NCI-H1048 (cell line): ENCODE measurements at places on chromosomes 4 and X.

- DNase-seq = no peak
Measured at GRCh38 chrX:136015016-136015415, 29.8 kb downstream of the SLC9A6 start.

DNA sequence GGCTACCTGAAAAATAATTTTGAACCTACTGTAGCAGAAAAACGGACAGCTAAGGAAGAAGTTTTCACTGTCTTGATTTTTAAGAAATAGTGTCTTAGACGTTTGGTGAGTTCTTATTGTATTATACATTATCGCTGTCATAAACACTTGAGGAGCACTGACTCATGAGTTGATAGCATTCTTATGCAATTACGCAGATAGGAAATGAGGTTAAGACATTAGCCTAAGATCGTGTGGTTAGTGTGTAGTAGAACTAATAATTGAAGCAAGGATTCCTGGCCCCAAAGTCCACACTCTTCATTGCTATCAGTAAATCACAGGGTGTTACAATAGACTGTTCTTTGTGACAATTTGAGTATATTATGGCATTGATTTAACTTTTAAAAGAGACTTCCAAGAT, 238.1 kb downstream of the ARAP2 start:
- no peak for DNase-seq

GRCh38 chr4:24330573-24330972, 253.8 kb downstream of the DHX15 start:
- no peak for DNase-seq

GRCh38 chr4:10736895-10737294, 52.3 kb upstream of the CLNK start:
- no peak for DNase-seq

DNA sequence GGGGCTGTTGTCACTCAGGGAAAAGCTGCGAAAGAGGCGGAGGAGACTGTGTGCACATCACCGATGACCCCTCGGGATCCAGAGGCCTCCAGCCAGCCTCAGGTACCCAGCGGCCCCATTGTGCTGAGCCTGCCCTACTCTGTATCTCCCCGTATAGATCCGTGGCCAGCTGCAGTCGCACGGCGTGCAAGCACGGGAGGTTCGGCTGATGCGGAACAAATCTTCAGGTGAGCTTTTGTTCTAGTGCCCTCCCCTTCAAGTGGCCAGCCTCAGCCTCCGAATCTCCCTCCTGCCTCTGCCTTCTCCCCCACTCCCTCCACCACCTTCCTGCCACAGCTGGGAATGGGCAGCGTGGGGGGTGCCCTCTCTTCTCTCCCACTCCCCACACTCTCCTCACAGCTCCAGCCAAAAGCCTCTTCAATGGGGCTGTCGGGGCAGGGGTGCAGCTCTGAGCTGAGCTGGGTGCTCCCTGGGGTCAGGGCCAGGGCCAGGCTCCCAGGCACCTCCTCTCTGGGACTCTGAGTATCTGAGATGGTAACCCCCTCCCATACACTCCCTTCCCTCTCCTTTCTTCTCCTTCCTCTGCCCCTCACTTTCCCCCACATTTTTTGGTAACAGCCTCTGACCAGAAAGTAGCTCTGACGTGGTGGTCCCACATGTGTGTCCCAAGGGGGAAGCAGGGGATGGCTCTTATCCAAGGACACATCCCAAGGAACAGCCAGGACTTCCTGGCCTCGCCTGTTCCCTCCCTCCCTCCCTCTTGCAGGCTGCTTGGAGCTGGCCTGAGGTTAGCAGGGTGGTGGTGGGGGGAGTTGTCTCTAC, 20.4 kb upstream of the UBA1 start:
- no peak for DNase-seq

DNA sequence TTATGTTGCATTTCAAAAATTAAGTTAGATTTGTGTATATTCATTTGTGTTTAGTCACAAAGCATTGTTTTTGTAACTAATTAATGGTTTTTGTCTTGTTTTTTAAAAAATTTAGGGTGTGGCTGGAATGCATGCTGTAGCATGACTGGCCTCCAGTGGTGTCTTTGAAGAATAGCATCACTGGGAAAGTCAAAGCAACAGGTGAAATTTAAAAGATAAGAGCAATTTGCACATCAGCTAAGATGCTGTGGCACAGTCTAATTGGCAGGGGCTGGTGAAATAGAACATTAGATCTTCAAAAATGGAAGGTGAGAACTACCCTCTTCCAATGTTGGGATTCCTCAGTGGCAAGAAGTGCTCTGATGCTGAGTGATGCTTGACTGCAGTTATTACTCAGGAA, 45.3 kb downstream of the ANK2 start:
- no peak for DNase-seq

GRCh38 chrX:46730765-46731164, 28.2 kb downstream of the SLC9A7 start:
- no peak for DNase-seq

DNA sequence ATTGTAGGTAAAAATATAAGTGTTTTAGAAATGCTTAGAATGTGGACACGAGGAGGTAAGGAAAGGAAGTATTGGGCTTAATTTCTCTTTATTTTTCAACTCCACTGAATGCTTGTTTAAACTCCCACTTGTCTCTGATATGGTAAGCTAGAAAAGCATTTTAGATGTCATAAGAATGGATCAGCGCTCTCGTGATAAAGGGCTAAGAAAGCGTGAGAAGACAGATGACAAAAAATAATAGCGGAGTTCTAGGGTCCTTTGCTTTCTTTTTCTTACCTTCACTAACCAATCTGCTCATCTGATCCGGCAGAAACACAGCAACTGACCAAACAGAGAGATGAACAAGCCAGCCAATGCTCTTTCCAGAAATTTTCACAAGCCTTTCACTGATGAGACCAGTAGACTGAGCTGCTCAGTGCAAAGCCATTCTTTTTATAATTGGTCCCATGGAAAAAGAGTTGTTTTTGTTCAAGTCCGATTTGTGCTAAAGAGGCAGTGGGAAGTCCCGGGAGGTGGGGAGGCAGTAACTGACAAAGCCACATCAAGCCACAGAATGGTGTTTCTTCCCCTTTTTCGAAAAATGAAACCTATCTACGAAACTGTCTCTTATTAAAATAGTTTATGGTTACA, at the start of gene TASL:
TSS of gene TASL (minus strand) at position 405 of the 630 bp plus-strand sequence. CDS start 17,411 bp downstream, outside the sequence.
- DNase-seq = no peak

- DNase-seq = no peak
Measured at GRCh38 chr4:99863804-99864203, 30.4 kb downstream of the LAMTOR3 start.

- DNase-seq = no peak
Measured at GRCh38 chr4:168757500-168757899, 252.6 kb downstream of the CBR4 start.

GRCh38 chr4:8035371-8035780, 95.7 kb upstream of the AFAP1 start:
- DNase-seq = no peak

DNA sequence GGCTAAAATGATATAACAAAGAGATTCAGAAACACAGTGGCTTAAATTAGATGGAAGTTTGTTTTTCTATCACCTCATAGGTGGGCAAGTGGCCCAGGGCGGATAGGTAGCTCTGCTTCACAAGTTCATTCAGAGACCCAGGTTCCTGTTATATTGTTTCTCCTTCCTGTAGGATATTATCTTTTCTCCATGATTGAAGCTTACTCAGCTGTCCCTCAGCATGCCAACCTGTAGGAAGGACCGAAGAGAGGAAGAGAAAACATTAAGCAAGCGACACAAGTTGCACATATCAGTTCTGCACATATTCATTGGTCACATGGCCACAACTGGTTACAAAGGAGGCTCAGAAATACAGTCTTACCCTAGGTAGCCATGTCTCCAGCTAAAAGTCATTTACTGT, 6.9 kb downstream of the KLHL5 start:
- no peak for DNase-seq

DNA sequence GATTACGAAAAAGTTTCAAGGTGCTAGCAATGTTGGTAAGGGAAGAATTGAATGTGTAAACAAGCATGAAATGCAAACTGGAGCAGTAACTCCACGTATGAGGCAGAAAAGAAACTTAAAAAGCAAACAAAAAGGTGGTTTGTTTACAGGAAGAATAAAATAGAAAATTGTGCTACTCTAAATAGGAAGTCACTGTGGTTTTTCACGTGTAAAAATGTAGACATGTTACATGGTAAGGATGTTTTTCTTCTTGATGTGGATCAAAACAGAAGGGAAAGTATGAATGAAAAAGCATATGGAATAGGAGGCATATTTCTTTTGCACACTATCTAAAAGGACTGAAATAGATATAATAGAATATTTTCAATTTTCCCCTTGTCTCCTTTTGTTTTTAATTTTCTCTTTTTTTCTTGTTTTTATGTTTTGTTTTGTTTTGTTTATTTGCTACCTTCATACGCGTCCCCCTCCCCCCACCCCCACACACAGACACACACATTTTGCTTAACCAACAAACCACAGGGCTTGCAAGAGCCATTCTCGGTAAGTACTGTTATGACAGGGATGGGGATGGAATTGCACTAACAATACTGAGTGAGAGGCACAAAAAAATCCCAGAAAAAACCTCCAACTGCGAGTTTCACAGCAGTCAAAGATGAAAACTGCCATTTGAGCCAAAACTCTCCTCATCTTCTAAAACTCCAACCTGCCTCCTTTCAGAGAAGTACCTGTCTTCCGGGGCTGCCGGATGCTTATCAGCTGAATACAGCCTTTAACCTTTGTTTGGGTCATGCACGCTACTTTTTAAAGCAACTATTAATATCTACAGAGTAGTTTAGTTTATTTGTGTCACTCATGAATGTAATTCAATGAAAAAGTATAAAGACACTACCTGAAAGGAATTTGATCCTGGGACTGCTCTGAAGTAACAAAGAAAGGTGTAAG, 135.8 kb downstream of the IL15 start:
- no peak for DNase-seq

DNA sequence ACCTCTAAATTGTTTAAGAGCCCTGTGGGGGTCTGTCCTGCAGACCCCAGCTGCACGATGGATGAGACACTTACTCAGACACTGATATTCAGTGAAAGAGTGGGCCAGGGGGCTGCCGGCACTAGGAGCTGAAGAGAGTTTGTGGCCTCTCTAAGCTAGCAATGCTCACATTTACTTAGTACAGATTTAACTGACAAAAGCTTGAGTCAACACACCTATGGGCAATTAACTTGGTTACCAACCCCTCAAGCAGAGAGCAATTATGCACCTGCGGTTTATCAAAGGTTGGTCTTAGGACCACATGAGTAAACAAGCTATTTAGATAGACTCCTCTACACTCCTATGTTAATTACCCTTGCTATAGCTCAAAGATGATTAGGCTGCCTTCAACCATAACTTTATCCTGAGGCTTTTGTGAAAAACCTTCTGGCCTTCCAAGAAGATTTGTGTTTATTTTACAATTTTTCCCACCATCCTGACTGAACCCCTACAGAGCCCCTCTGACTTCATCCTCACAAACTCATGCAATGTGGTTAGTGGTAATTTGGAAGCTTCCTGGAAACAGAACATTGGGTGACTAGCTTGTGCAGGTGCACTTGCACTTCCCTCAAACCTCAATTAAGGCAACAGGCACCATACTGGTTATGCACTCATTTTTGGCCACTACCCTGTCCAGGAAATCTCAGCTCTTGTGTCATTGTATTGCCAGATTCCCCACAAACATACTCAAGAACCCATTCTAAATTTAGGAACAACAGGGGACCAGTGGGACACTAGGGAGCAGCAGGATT, 234.4 kb upstream of the ITM2A start:
- DNase-seq = no peak

DNA sequence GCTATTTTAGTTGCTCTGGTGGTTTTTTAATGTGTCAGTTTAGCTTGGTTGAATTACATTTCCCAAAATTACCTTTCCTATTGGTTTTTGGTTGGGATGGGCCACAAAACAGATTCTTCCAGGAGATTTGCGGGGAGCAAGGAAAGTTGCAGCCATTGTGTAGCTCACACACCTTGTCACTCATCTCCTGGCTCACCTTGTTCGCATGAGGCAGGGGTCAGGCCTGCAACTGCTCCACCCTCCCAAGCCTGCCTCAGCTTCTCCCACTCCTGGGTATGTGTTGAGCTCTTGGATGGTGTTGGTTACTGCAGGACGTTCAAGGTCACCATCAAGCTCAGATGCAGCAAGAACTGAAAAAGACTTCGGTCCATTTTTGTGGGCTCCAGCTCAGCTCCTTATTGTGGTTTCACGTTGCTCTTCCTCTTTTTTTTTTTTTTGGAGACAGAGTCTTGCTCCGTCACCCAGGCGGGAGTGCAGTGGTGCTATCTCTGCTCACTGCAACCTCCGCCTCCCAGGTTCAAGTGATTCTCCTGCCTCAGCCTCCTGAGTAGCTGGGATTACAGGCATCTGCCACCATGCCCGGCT, 95.6 kb upstream of the METTL14 start:
- DNase-seq = no peak

DNA sequence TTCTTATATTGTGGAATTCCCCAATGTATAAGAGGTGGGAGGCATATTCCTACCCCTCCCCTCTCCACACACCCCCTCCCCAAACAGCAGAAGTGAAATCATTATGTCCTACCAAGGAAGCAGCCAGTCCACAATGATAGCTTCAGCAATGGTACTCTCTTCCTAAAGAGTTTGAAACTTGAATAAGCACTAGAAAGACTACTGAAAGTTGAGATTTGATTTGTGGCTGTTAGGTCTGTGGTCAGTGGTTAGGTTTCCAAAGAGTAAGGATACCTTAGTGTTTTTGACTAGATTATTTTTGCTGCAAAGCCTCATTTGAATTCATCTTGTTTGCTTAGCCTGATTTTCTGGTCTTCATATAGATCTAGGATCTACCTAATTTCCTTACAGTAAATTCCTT, 242.2 kb downstream of the DKK2 start:
- no peak for DNase-seq

DNA sequence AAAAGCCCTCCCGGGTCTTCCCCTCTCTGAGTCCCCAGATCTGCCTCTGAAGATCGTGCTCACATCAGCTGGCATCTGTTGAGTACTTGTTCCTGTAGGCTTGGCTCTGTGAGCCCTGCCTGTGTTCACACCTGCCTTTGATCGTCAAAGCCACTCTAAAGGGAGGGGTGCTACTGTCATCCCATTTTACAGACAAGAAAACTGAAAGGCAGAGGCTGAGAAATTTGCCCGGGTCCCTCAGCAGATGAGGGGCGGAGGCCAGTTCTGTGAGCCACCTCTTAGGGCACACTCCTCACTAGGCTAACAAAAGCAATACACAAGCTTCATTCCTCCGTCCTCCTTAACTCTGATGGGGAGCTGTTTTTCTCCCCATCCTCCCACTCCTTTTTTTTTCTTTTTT, 655 bp downstream of the CYTL1 start:
- DNase-seq = no peak

GRCh38 chr4:182000077-182000476, 243.1 kb upstream of the TENM3 start:
- no peak for DNase-seq
